ENCODE measurements at places on chromosomes 3 and 15. TPM values are rescaled to one million over a fixed set of nuclear protein-coding genes. Genes with fewer than 3 reads are reported as not detected.
A peak's percentile ranks its signal among the peaks of the same experiment; 100 is the strongest.

DNA sequence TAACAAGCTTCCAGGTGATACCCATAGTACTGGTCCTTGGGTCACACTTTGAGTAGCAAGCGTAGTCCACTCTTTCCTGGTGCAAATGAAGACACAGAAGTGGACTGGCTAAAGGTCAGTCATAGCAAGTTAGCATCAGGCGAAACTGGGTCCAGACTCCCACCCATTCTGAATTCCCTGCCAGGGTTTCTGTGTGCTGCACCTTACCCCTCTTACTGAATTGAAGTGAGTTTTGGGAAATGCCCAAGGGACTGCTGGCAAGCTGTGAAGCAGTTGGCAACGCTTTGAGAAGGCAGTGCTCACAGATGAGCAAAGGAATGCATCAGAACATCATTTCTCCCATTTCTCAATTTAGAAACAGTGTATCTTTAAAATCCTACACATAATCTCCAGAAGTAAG lies 1.8 kb upstream of the LSG1 start:
- H3K27ac ChIP-seq: no peak overlapping the region
- H3K4me1 ChIP-seq: peaks cover 42% of the 10 kb centered on the region
- DNase-seq: no peak

Gene POU1F1
- total RNA-seq: not detected

Gene TMEM212
- not detected for total RNA-seq

Gene ANKRD34C
- total RNA-seq: not detected

GRCh38 chr15:57377478-57377847 lies 1.2 kb downstream of the CGNL1 start:
- peaks cover 58% of the 10 kb centered on the region for H3K27me3 ChIP-seq
- H3K4me3 ChIP-seq: peak overlapping the region; percentile 50
- peaks cover 6% of the 10 kb centered on the region for H3K4me1 ChIP-seq
- no peak overlapping the region for H3K27ac ChIP-seq
- peaks cover 3% of the 10 kb centered on the region for H3K36me3 ChIP-seq

GRCh38 chr3:138051947-138052802 lies 42.2 kb downstream of the CLDN18 start:
- no peaks in the 10 kb centered on the region for H3K36me3 ChIP-seq
- H3K27me3 ChIP-seq: peaks cover 16% of the 10 kb centered on the region
- H3K27ac ChIP-seq: no peak overlapping the region
- H3K4me3 ChIP-seq: no peak overlapping the region

- DNase-seq: no peak
- H3K27me3 ChIP-seq: peaks cover 16% of the 10 kb centered on the region
- H3K36me3 ChIP-seq: no peaks in the 10 kb centered on the region
These were observed 11.1 kb downstream of the ALPK3 start for GRCh38 chr15:84828086-84828908.

DNA sequence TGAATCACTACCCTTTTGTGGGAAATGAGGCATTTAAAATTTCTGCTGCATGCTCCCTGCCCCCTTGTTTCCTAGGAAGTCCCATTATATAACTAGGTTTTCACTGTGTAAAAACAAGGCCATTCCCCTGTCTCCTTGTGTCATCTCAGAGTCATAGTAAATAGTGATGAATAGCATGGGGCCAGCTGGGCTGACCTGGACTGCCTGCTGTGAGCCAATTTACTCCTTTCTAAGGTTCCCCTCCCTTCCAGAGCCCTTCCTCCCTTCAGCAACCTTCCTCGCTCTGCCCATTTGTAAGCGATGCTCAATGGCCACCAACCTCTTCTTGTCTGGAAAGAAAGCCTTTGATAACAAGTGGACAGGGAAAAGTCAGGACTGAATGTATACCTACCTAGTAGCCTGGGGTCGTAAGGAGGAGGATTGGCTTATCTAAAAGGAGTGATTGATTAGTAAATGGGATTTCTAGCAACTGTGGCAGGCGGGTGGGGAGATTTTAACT lies 11.7 kb downstream of the ITGA11 start:
- H3K27ac ChIP-seq: no peak overlapping the region
- no peak for DNase-seq
- no peak overlapping the region for H3K4me3 ChIP-seq
- no peaks in the 10 kb centered on the region for H3K27me3 ChIP-seq

DNA sequence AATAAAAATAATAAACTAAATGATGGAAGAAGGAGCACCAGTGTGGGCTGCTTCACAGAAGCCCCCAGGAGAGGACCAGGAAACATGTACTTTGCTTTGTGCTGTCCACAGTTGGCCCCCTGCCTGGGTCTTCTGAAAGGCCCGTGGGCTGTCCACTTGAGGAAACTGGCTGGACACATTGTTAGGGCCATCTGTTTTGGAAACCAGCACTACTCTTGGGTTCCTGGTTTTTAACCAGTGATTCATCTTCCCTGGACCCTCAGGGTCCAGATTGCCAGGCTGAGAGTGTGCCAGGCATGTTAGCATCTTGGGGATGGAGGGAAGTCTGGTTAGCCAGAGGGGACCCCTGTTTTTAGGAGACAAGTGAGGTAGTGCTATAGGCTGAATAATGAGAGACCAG lies 297.2 kb upstream of the C2CD4B start:
- H3K4me1 ChIP-seq: no peaks in the 10 kb centered on the region
- H3K27me3 ChIP-seq: no peaks in the 10 kb centered on the region
- no peak overlapping the region for H3K27ac ChIP-seq
- DNase-seq: no peak
- no peak overlapping the region for H3K4me3 ChIP-seq
- H3K36me3 ChIP-seq: no peaks in the 10 kb centered on the region

- H3K27ac ChIP-seq: no peak overlapping the region
- H3K4me3 ChIP-seq: no peak overlapping the region
- peaks cover 20% of the 10 kb centered on the region for H3K4me1 ChIP-seq
- H3K27me3 ChIP-seq: no peaks in the 10 kb centered on the region
- peak; percentile 35 for DNase-seq
These were observed 5.5 kb downstream of the GFM1 start for GRCh38 chr3:158649791-158650190.

DNA sequence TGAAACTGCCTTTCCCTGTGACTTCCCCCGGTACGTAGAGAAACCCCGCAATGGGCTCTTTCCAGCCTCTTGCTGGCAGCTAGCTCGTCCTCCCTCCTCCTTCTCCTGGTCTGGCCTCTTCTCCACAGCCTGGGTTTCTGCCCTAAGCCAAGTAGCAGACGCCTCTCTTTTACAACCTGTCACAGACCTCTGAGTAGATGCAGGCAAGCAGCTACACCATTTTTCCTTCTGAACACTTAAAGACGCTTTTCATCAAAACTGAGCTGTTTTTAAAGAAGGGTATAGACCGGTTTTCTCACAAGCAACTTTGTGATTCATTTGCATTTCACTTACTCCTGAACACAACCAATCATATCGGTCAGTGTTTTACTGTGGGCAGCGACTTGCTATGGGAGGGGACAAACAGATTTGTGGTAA lies 32.0 kb downstream of the ADAMTSL3 start:
- no peaks in the 10 kb centered on the region for H3K36me3 ChIP-seq
- H3K27ac ChIP-seq: no peak overlapping the region
- no peaks in the 10 kb centered on the region for H3K4me1 ChIP-seq
- DNase-seq: peak; percentile 20
- peaks cover 5% of the 10 kb centered on the region for H3K27me3 ChIP-seq

- no peak for DNase-seq
- H3K27ac ChIP-seq: peak overlapping the region; percentile 17
- peaks cover 5% of the 10 kb centered on the region for H3K4me1 ChIP-seq
- H3K27me3 ChIP-seq: no peaks in the 10 kb centered on the region
These were observed 179.1 kb downstream of the SLC9A9 start for GRCh38 chr3:143668924-143669790.

- peak; percentile 55 for DNase-seq
- H3K27me3 ChIP-seq: peaks cover 42% of the 10 kb centered on the region
- H3K4me1 ChIP-seq: peaks cover 2% of the 10 kb centered on the region
- no peak overlapping the region for H3K27ac ChIP-seq
- no peaks in the 10 kb centered on the region for H3K36me3 ChIP-seq
These were observed 213.1 kb downstream of the FGF12 start for GRCh38 chr3:192514081-192514753.

Gene DAPK2
- 4.3 TPM for total RNA-seq

Gene CCDC39
- not detected for total RNA-seq

DNA sequence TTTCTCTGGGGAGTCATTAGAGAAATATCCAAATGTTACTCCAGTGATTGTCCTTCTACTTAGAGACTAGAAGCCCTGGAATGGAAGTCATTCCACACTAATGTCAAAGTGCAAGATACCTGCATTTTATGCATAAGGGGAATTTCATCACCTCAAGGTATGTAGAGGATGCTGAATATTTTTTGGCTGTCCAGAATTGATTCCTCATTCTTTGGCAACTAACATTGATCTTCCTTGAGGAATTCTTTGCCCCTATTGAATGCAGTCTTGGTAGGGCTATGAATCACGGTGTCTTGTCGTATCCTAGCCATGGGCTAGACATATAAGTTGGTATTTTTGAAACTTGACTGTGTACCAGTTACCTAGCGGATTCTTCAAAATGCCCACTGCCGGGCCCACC lies 271.1 kb downstream of the CNTN3 start:
- no peak overlapping the region for H3K27ac ChIP-seq
- H3K27me3 ChIP-seq: no peaks in the 10 kb centered on the region
- no peak overlapping the region for H3K4me3 ChIP-seq
- H3K4me1 ChIP-seq: no peaks in the 10 kb centered on the region

GRCh38 chr3:14153663-14154062 lies 24.7 kb downstream of the XPC start:
- no peaks in the 10 kb centered on the region for H3K27me3 ChIP-seq
- no peak overlapping the region for H3K27ac ChIP-seq
- H3K4me3 ChIP-seq: no peak overlapping the region
- peaks cover 5% of the 10 kb centered on the region for H3K4me1 ChIP-seq

DNA sequence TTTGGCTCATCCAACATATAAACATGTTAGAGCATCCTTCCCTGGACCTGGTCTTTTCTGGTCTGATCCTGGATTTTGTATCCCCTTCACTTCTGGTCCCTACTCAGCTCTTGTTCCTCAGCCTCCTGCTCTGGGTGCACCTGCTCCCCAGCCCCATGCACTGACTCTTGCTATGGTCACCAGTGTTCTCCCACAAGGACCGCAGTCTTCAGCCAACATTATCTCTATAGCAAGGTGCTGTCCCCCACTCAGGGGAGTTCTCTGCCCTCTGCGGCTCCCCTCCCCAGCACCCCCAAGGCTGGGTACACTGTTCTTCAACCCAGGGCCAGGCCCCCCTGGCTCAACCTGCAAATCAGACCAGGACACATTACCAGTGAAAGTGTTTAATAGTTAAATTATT lies 80.2 kb downstream of the SEC22A start:
- no peak overlapping the region for H3K4me3 ChIP-seq
- no peaks in the 10 kb centered on the region for H3K27me3 ChIP-seq
- H3K27ac ChIP-seq: no peak overlapping the region
- H3K4me1 ChIP-seq: no peaks in the 10 kb centered on the region

GRCh38 chr3:32238453-32239306 lies at the start of gene CMTM8:
CMTM8 (plus strand) TSS chr3:32238680; CDS start chr3:32238973, 293 bp downstream.
- peaks cover 19% of the 10 kb centered on the region for H3K4me1 ChIP-seq
- peak; percentile 90 for DNase-seq
- peaks cover 32% of the 10 kb centered on the region for H3K27me3 ChIP-seq
- peak within 1 kb of the TSS; percentile 86 for H3K4me3 ChIP-seq
- peak within 1 kb of the TSS; percentile 75 for H3K27ac ChIP-seq

- no peaks in the 10 kb centered on the region for H3K4me1 ChIP-seq
- no peaks in the 10 kb centered on the region for H3K36me3 ChIP-seq
- DNase-seq: no peak
- H3K27ac ChIP-seq: no peak overlapping the region
- no peak overlapping the region for H3K4me3 ChIP-seq
- H3K27me3 ChIP-seq: no peaks in the 10 kb centered on the region
These were observed 23.6 kb upstream of the CAV3 start for GRCh38 chr3:8709801-8710507.

GRCh38 chr15:28915041-28915810 lies 29.5 kb downstream of the APBA2 start:
- no peaks in the 10 kb centered on the region for H3K36me3 ChIP-seq
- no peak for DNase-seq
- peaks cover 7% of the 10 kb centered on the region for H3K4me1 ChIP-seq
- peaks cover 2% of the 10 kb centered on the region for H3K27me3 ChIP-seq
- no peak overlapping the region for H3K4me3 ChIP-seq
- no peak overlapping the region for H3K27ac ChIP-seq

Gene DPH6
- 15.2 TPM for total RNA-seq

GRCh38 chr3:195769551-195769950 lies 42.2 kb downstream of the MUC4 start:
- H3K36me3 ChIP-seq: no peaks in the 10 kb centered on the region
- H3K4me3 ChIP-seq: no peak overlapping the region
- H3K4me1 ChIP-seq: no peaks in the 10 kb centered on the region
- no peak for DNase-seq
- no peak overlapping the region for H3K27ac ChIP-seq

DNA sequence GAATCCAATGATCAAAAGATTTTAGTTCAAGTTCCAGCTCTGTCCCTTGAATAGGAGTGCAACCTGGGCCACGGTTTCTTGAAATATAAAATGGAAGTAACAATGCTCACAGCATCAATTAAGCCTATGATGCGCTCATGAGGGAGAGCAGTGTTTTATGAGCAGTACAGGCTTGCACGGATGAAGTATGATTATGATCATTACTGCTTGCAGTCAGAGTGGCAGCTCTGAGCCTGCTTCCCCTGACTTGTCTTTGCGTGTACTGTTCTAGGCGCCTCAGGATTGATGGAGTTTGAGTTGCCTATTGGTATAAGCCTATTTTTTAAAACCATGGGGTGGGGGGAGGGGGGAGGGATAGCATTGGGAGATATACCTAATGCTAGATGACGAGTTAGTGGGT lies 37.0 kb downstream of the ITGB5 start:
- no peaks in the 10 kb centered on the region for H3K4me1 ChIP-seq
- no peak overlapping the region for H3K27ac ChIP-seq
- no peak overlapping the region for H3K4me3 ChIP-seq

- H3K4me1 ChIP-seq: peaks cover 2% of the 10 kb centered on the region
- H3K4me3 ChIP-seq: no peak overlapping the region
- no peak for DNase-seq
These were observed 12.2 kb downstream of the RNF123 start for GRCh38 chr3:49701388-49702077.

Gene RFTN1
- 92.4 TPM for total RNA-seq

Gene GABRR3
- 0.05 TPM for total RNA-seq

Gene LNP1
- 2.6 TPM for total RNA-seq

DNA sequence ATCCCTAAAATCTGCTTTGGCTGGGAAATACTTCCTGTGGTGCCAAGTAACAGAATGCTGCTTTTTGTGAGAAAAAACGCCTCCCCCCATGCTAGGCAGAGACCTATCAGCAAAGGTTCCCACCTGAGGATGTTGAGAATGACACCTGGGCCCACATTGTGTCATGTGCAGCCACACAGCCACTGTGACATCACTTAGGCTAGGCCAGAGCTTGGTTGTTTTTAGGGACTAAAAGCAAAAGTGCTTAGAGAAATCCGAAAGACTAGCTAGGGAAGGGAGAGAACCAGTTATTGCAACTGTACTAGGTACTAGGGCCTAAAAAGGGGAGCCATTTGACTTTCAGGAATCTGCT lies 6.2 kb downstream of the ZDHHC3 start:
- DNase-seq: no peak
- H3K4me3 ChIP-seq: no peak overlapping the region
- H3K27me3 ChIP-seq: no peaks in the 10 kb centered on the region
- H3K4me1 ChIP-seq: peaks cover 51% of the 10 kb centered on the region
- H3K36me3 ChIP-seq: peaks cover 2% of the 10 kb centered on the region
- H3K27ac ChIP-seq: no peak overlapping the region

Gene PRR23C
- total RNA-seq: not detected

- no peak overlapping the region for H3K27ac ChIP-seq
- no peaks in the 10 kb centered on the region for H3K4me1 ChIP-seq
- no peaks in the 10 kb centered on the region for H3K36me3 ChIP-seq
- no peaks in the 10 kb centered on the region for H3K27me3 ChIP-seq
- no peak for DNase-seq
These were observed 511.1 kb downstream of the OTOL1 start for GRCh38 chr3:162007722-162008121.

- DNase-seq: no peak
- H3K36me3 ChIP-seq: peaks cover 3% of the 10 kb centered on the region
- H3K27ac ChIP-seq: peak overlapping the region; percentile 17
- H3K27me3 ChIP-seq: peaks cover 44% of the 10 kb centered on the region
- peaks cover 10% of the 10 kb centered on the region for H3K4me1 ChIP-seq
These were observed 160.5 kb upstream of the CHRNA7 start for GRCh38 chr15:31869686-31870307.

Gene CHRNB4
- total RNA-seq: not detected
